D721Med (cell line): ENCODE measurements at places on chromosomes 12 and 14.

DNA sequence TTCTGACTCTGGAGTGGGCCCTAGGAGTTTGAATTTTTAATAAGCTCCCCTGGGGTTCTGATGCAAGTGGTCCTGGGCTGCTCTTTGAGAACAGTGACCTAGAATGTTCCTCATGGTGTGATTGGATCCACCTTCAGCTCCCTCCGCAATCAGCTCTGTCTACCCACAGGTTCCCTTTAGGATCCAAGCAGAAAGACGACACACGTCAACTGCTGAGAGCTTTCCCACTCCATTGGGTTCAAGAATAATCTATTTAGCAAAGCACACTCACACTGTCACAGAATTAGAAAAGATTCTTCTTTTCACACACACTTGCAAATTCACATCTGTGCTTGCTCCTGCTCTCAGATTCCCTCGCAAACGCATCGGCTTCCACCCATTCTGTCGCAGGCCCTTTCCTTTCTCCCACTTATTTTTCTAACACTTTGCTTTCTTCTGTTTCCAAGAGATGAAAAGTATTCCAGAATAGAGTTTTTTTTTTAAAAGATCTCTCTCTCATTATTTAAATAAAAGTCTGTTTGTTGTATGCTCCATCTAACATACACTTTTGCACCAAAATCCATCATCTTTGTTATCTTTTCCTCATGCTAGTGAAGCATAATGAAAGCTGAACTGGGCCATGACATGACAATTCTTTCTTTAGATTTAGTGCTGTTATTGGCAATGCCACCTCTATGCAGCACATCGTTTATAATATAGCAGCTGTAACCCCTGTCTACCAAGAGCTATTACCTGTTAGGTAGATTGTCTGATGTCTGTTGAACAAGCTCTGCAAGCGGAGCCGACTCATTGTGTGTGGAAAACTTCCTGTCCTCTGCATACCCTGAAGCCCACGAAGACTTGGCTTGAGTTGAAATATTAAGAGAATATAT is 73.1 kb downstream of the CACNA1C start:
- DNase-seq = no peak

- DNase-seq = no peak
Measured at GRCh38 chr12:111068290-111068689, 147.9 kb upstream of the MYL2 start.

GRCh38 chr12:62599854-62600437 is 133.3 kb downstream of the MON2 start:
- DNase-seq = no peak

- DNase-seq = no peak
Measured at GRCh38 chr14:102957222-102957621, 34.8 kb downstream of the AMN start.

DNA sequence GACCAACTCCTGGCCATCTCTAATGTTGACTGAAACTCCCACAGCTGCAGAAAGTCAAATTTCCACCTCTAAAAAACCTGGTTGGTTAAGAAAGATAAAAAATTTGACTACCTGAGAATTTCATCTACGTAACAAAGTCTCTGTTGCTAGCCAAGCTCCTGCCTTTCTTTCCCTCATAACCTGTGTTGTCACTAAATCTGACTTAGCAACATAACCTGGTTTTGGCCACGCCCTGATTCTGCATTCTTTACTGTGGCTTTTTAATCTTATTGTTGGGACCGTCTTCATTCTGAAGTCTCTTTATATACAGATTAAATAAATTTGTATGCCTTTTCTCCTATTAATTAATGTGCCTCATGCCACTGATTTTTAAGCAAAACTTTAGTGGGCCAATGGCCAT is 16.1 kb upstream of the CD69 start:
- DNase-seq = no peak

DNA sequence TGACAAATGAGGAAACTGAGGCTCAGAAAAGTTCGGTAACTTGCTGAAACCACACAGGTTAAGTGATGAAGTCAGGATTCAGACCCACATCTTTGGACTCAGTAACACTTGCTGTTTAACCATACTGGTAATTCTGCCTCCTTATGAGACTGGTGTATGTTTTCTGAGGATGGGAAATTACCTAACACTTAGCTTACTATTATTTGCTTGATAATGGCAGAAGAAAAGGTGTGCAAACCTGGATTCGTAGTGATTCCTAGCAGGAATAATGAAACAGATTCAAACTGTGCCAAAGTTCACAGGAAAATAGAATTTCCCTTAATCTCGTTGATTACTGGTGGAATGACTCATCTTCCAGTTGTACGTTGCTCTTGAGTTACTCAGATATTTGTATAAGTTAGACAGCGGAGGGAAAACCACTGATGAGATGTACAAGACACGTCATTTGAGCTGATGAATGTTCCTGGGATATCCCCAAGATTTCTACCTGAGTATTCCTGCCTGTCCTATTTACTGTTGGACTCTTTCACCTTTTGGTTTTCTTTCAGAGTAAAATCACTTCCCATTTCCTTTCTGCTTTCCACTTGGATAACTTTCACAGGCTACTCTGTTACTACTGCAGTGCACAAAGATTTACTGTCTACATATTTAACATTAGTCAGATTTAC is 37.5 kb downstream of the PRORP start:
- no peak for DNase-seq

DNA sequence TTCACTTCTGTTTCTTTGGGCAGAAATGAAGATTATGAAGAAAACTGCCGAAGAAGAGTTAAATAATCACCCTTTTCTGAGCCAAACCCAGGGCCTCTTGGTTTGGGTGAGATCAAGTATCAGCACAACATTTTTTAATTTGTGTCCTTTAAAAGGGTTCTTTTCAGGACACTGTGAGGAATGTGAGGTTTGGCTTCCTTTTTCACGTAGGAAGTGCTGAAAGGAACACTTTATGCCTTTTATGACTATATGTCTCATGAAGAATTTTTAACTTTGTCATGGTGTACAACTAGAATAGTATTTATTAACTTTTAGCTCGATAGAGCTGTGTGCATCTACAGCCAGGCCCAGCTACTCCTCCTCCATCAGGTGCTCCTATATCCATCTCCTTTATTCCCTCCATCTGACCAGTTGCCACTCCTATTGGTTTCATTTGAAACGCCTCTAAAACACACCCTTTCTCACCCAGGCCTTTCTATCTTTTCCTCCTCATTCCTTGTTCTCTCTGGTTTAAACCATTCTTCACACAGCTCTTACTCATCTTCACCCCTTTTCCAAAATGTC is 103.6 kb upstream of the LRIG3 start:
- DNase-seq = no peak

DNA sequence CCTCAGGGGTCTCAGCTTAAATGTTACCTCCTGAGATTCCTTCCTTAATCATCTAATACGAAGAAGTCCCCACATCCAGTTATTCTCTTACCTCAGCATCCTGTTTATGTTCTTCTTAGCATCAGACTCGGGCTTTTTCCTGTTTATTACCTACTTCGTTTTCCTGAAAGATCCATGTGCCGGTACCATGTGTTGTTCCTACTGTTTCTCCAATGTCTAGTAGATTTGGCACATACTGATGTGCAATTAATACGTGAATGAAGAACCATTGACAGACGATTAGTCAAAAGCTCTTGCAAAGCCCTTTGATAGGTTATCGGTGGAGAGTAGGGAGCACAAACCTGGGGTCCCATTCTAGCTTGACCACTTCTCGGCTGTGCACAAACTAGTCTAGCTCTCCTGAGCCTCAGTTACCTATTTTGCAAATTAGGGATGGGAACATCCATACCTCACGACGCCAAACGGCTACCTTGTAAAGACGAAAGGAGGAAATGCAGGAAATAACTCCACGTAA is 735 bp upstream of the MAPKAPK5 start:
- DNase-seq = no peak

DNA sequence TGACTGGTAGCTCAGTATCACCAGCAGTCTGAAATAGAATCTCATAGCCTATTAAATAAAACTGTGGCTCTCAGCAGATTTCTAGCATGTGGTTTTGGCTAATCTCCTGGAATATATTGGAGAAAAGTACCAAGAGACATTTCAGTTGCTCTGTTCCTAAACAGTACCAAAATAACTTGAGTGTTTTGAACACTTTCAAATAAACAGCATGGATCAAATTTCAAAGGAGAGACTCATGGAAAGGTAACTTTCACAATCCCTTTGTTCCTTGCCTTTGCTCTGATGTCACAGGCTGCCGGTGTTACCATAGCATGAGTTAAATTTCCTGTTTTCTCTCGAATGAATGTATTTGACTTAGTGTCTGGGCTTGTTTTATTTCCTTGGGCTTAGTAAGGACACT is 3.4 kb downstream of the ARG2 start:
- DNase-seq = no peak
